Inflammatory macrophage (primary cell): ENCODE measurements at places on chromosomes 3 and 15.
A peak's percentile ranks its signal among the peaks of the same experiment; 100 is the strongest.

DNA sequence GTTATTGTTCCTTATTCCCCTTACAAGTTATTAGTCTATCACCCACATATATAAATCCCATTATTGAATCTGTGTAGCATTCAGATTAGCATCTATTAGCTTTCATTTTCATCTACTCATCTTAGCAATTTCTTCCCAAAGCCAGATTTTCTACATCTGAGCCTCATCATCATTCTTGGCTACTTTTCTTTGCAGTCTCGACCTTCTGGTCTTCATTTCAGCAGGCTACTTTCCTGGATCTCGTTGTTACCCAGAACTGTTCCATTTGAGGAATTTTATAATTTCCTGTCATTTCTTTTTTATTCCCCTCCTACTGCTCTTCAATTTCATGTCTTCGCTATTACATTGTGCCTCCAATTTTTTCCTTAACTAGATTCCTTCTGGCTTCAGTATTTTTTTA lies 51.8 kb downstream of the SPRED1 start:
- DNase-seq = no peak

- DNase-seq = no peak
Measured at GRCh38 chr3:103968751-103969150, 1398.0 kb upstream of the ALCAM start.

GRCh38 chr15:90033006-90033405 lies 31.9 kb downstream of the ZNF710 start:
- DNase-seq = no peak

DNA sequence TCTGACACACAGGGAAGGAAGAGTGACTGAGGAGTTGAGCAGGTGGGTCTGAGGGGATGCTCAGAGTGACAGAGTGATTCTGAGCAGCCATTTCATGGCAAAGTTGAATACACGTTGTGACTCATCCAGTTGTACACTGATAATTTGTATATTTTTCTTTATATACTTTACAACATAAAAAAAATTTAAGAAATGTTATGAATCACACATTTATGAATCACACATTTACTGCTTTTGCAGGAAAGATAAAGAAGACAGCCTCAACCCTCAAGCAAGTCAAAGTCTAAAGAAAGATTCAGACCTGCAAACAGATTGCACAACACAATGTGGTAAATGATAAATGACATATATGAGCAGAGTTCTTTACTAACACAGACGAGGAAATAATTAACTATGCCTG lies 21.0 kb upstream of the CHMP2B start:
- no peak for DNase-seq

DNA sequence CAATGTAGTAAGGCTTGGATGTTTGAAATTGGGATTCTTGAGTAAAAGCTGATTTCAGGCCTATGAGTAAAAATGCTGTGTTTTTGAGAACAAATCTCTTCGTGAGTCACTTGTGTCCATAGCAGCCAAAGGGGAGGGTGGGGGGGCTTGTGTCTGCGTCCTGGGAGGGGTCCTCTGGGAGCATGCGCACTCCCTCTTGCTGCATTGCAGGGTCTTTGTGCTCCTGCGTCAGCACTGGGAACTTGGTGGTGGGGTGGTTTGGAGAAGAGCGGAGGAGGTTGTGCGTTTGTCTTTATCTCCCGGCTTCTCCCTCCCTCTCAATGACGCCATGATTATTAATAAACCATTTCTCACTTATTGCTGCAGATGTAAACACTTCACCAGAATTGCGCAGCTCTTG lies 75.9 kb upstream of the NDN start:
- no peak for DNase-seq

DNA sequence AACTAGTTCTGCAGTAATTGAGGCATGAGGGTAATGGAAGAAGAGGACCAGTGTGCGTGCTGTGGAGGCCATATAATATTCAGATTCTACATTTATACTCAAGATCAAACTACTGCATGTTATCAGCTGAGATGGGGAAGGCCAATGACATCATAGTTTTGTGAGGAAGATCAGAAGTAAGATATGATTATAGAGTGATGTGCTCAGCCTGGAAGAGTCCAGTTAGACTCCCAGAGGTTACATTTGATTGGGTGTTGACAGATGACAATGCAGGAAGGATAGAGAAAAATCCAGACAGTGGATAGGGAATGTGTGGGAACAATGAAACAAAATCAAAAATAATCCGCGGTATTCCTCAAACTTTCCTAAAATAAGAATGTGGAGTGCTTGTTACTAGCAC lies 35.4 kb downstream of the GOLIM4 start:
- no peak for DNase-seq

- DNase-seq = peak; percentile 18
Measured at GRCh38 chr15:73127302-73127936, 75.2 kb downstream of the NEO1 start.

GRCh38 chr3:177126015-177126773 lies 71.1 kb downstream of the TBL1XR1 start:
- DNase-seq = no peak

- DNase-seq = no peak
Measured at GRCh38 chr15:68653801-68654200, 75.0 kb downstream of the CORO2B start.

GRCh38 chr15:75685195-75685594 lies 27.5 kb downstream of the CSPG4 start:
- DNase-seq = no peak

DNA sequence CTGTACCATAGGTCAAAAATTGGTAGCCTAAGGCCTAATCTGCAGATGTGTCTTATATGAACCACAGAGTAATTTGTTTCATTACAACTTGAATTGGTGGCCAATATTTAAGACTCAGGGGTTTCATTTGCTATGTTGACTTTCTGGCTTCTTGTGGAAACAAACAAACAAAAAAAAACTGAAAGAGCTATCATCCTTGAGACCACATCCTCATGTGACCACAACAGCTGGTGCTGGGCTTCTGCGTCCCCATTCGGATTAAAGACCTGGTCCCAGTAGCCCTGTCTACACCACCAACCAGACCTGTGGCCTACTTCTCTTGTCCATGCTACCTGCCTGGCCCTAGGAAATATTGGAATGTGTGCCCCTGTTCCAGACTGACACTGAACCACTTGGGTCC lies 61.7 kb downstream of the STRIT1 start:
- no peak for DNase-seq

GRCh38 chr3:152255290-152255689 lies 13.4 kb upstream of the MBNL1 start:
- DNase-seq = no peak

DNA sequence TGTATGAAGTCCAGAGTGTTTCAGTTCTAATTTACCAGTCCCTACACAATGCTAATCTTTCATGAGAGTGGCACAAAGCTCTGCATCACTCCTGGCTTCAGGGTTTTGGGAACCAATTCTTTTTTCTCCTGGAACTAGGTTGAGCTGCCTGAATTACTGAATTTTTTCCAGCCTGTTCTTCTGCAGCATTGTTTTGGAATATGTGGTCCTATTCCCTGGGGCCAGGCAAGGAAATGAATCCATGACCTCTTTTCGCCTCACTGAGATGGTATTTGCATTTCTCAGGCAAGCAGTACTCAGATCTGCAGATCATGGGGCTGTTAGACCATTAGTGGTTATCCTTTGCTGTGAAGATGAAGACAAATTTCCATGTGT lies 25.6 kb upstream of the GPR171 start:
- DNase-seq = no peak

DNA sequence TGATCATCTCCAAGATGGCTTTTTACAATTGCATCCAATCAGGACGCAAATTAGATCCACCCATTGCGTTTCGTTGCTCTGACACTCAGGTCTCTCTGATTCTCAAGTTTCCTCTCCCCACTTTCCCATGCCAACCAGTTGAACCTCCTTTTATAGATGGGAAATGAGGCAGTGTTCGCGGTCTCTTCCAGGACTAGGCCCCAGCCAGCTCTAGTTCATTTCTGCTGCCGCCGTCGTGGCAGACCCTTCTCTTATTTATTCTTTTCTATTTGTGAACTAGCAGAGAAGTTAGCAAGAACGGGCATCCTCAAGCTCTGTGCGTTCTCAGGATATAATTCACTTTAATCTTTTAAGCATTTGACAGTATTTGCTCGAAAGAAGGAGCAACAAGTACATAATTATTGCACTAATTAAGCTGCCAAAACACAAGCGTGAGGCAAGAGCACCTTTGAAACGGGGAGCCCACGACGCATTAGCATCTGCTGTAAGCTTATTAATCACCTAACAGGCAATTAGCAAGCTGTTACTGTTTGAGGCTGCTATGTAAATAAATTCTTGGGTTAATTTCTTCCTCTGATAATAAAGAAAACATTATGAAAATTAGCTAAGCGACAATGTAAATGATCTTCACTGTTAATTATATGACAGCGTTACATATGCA lies 246.4 kb upstream of the TLE3 start:
- DNase-seq = no peak

GRCh38 chr3:168073842-168074605 lies 21.7 kb downstream of the GOLIM4 start:
- peak; percentile 54 for DNase-seq

- no peak for DNase-seq
Measured at GRCh38 chr15:86833595-86833994, 753.9 kb downstream of the AGBL1 start.

GRCh38 chr3:193947596-193947995 lies 188.4 kb upstream of the HES1 start:
- no peak for DNase-seq

- peak; percentile 60 for DNase-seq
Measured at GRCh38 chr15:39925112-39925842, 5.2 kb upstream of the GPR176 start.

GRCh38 chr3:109995377-109995776 lies 658.0 kb upstream of the DPPA4 start:
- no peak for DNase-seq

DNA sequence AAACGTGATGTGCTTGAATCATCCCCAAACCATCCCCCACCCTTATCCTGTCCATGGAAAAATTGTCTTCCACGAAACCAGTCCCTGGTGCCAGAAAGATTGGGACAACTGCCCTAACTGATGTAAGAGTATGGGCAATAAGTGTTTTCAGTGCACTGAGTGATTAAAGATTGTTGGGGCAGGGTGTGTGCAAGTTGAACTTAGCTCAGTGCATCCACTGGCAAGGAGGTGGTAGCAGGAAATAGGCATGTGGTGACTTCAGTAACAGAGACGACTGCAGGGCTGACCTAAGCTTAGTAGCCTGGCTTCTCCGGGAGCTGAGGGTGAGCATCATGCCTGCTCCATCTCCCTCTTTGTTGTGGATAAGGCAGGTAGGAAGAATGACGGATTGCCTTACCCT lies 27.5 kb downstream of the PAQR9 start:
- no peak for DNase-seq

GRCh38 chr3:14352002-14352627 lies 50.3 kb upstream of the SLC6A6 start:
- peak; percentile 51 for DNase-seq

GRCh38 chr3:63724987-63725386 lies 72.5 kb downstream of the SNTN start:
- no peak for DNase-seq

- DNase-seq = no peak
Measured at GRCh38 chr3:27616031-27616430, 106.1 kb downstream of the EOMES start.

- DNase-seq = no peak
Measured at GRCh38 chr3:35624698-35625097, 14.6 kb upstream of the ARPP21 start.

DNA sequence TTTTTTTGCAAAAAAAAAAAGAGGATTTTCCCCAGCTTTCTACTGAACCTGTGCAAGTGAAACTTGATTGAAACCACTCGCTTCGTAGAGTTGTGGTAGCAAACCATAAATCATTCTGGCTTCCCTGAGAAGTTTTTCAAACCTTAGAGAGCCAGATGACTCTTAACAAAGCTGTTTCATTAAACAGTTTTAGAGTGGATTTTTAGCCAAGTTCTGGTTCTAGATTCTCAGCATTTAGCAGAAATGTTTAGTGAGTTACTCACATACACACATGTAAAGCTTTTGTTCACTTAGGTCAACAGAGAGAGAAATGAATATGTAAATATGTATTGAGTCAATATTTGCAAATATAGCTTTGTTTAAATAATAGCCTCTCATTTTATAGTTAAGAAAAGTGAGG lies 18.1 kb upstream of the CCR9 start:
- no peak for DNase-seq

- no peak for DNase-seq
Measured at GRCh38 chr3:99999536-99999935, 114.8 kb downstream of the FILIP1L start.

- DNase-seq = no peak
Measured at GRCh38 chr15:60004846-60005351, 788 bp downstream of the FOXB1 start.

DNA sequence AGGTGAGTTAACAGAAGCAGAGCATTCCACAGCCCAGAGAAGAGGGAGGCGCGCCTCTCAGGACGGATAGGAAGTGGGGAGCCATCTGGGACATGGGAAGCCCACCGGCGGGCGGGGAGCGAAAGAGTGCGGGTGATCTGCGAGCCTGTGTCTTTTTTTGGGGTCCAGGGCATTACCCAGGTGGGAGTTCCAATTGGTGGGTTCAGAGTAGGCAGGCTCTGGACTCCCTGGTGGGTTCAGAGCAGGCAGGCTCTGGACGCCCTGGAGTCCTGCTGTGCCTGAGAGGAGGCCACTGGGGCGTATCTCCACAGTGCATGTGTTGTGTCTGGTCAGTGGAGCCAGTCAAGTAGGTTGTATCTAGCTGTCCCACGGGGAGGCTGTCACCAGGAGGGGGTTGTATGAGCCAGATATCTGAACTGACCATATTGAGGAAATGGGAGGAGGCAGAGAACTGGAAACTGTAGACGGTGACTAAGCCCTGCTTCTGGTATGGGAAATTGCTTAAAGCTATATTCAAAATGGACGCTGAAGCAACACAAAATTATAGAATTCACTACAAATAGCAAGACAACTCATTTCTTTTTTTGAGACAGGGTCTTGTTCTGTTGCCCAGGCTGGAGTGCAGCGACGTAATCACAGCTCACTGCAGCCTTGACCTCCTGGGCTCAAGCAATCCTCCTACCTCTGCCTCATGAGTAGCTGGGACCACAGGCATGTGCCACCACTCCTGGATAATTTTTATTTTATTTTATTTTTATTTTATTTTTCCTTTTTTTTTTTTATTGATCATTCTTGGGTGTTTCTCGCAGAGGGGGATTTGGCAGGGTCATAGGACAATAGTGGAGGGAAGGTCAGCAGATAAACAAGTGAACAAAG lies 34.5 kb upstream of the CHST2 start:
- peak; percentile 87 for DNase-seq

- peak; percentile 34 for DNase-seq
Measured at GRCh38 chr3:23889386-23889785, 27.4 kb downstream of the NKIRAS1 start.

- no peak for DNase-seq
Measured at GRCh38 chr3:183182732-183183610, 20.4 kb upstream of the LAMP3 start.
